Testis (tissue), 5 donors: ENCODE measurements at places on chromosomes 2 and 18.

DNA sequence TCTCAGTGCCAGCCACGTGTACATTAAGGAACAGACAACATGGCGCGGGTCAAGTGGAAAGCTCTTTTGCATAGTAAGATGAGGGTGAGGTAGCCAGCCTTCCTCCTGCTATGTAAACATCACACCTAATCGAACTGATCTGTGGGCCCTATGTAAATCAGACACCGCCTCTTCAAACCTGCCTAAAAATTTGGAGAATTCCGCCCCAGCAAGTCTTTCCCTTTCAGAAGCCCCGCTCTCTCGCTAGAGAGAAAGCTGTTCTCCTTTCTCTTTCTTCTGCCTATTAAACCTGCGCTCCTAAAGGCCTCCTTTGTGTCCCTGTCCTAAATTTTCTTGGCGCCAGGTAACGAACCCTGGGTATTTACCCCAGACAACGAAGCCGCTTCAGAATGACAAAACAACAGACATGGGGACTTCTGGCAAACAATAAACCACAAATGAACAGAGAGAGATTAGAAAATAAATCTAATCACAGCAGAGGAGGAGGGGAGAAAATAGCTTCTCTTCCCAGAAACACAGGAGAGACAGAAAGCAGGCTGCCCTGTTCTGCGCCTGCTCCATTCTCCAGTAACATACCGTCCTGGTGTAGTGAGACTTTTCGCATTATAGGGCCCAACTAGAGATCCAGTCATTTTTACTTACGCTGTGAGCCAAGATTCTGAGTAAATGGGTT, 31.9 kb upstream of the CYP1B1 start:
- no peak overlapping the region for H3K27ac ChIP-seq
- no peaks in the 10 kb centered on the region for H3K36me3 ChIP-seq
- H3K4me3 ChIP-seq, result no peak overlapping the region
- peaks cover 20% of the 10 kb centered on the region for H3K4me1 ChIP-seq

DNA sequence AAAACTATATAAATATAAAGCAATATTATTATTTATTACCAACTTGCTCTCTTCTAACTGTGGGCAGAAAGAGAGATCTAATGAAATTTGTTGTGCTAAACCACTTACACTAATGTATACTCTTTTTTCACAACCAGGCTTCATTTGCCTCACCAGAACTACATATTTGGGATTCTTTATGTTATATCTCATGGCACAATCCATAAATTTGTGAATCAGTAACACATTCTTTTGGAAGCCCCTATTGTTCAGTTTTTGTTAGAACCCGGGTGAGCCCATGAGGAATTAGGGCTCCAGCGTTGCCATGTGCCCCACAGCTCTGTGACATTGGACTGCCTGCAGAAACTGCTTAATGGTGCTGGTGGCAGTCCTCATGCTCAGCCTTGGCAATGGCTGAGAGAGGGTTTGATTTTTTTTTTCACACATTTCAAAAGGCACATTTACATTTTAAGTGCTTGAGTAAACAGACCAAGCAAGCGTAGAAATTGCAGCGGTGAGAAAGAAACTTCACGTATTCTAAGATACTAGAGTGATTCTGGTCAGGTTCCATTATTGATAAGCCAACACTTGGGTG, 15.3 kb downstream of the VIT start:
- no peak overlapping the region for H3K27ac ChIP-seq
- peaks cover 3% of the 10 kb centered on the region for H3K4me1 ChIP-seq
- H3K4me3 ChIP-seq, result no peak overlapping the region
- H3K27me3 ChIP-seq, result no peaks in the 10 kb centered on the region
- H3K36me3 ChIP-seq, result no peaks in the 10 kb centered on the region
- DNase-seq, result no peak

GRCh38 chr2:159046966-159047365, 78.5 kb downstream of the TANC1 start:
- no peaks in the 10 kb centered on the region for H3K36me3 ChIP-seq
- no peak for DNase-seq
- H3K27ac ChIP-seq, result no peak overlapping the region

GRCh38 chr2:233037078-233037477, 4.6 kb downstream of the NEU2 start:
- H3K4me3 ChIP-seq, result no peak overlapping the region
- no peaks in the 10 kb centered on the region for H3K4me1 ChIP-seq
- no peak for DNase-seq
- no peaks in the 10 kb centered on the region for H3K27me3 ChIP-seq
- no peaks in the 10 kb centered on the region for H3K36me3 ChIP-seq

GRCh38 chr2:20514596-20515269, 67.9 kb downstream of the RHOB start:
- H3K4me1 ChIP-seq, result peaks cover 11% of the 10 kb centered on the region
- no peak overlapping the region for H3K27ac ChIP-seq
- H3K36me3 ChIP-seq, result no peaks in the 10 kb centered on the region
- H3K4me3 ChIP-seq, result no peak overlapping the region
- DNase-seq, result no peak

DNA sequence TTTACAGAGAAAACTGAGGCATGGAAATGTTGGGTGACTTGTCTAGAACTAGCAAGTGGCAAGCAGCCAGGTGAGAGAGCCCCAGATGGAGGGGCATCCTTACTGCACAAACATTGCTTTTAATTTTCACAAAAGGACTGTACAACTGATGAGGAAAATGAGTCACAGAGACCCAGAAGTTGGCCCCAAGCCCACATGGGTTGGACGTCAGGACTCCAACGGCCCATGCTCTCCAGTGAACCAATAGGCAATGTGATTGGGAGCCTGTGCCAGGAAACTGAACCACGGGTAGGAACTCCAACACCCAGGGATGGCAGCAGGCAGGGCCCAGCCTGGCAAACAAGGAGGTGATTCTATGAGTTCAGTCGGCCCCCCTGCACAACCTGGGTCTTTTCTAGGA, 50.8 kb downstream of the PID1 start:
- DNase-seq, result no peak
- no peak overlapping the region for H3K4me3 ChIP-seq
- no peaks in the 10 kb centered on the region for H3K4me1 ChIP-seq

- no peak overlapping the region for H3K27ac ChIP-seq
- H3K27me3 ChIP-seq, result no peaks in the 10 kb centered on the region
- DNase-seq, result no peak
These were observed 80.8 kb downstream of the COLEC12 start for GRCh38 chr18:419541-420175.

DNA sequence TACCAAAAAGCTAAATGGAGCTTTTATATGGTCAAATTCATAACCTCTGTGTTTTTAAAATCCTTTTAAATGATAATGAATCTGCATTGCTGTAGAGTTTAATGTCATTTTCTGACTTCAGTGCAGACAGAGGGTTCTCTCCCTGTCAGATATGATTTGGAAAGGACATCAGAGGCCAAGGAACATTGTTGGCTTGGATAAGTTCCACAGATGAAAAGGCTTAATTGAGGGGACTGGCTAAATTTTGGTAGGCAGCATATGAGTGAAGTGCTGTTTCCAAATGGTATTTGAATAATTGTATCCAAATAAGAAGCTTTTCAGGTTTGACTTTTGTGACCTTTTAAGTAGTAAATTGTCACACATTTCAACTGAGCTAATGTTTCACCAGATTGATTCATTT, 124.6 kb upstream of the KCNH7 start:
- no peak for DNase-seq
- no peaks in the 10 kb centered on the region for H3K36me3 ChIP-seq
- H3K4me1 ChIP-seq, result no peaks in the 10 kb centered on the region
- H3K27ac ChIP-seq, result no peak overlapping the region
- no peaks in the 10 kb centered on the region for H3K27me3 ChIP-seq

- no peaks in the 10 kb centered on the region for H3K36me3 ChIP-seq
- no peaks in the 10 kb centered on the region for H3K4me1 ChIP-seq
- no peak for DNase-seq
- no peaks in the 10 kb centered on the region for H3K27me3 ChIP-seq
- H3K4me3 ChIP-seq, result no peak overlapping the region
- H3K27ac ChIP-seq, result no peak overlapping the region
These were observed 360.9 kb downstream of the TDRD15 start for GRCh38 chr2:21484643-21485042.

GRCh38 chr2:28088970-28089369, 198.4 kb downstream of the BABAM2 start:
- H3K27ac ChIP-seq, result no peak overlapping the region
- no peaks in the 10 kb centered on the region for H3K27me3 ChIP-seq
- H3K4me1 ChIP-seq, result peaks cover 3% of the 10 kb centered on the region

- H3K4me1 ChIP-seq, result peaks cover 7% of the 10 kb centered on the region
- H3K4me3 ChIP-seq, result no peak overlapping the region
- no peaks in the 10 kb centered on the region for H3K36me3 ChIP-seq
- no peak overlapping the region for H3K27ac ChIP-seq
These were observed 24.9 kb upstream of the ALPP start for GRCh38 chr2:232353660-232354059.

DNA sequence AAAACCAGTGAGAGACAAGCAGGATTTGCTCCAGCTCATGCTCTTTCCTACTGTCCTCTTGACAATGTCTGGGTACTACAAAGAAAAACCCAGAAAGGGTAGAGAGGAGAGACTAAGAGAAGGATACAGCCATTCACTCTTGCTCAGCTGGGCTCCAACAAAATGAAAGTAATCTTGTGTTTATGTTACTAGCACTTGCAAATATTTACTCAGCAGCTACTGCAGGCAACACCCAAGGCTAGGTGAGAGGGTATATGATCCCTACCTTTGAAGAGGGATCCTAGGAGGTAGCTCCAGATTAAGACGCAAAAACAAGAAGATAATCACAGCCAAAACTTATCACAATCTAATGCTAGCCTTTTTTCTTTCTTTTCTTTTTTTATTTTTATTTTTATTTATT, 329.6 kb upstream of the ACVR2A start:
- DNase-seq, result no peak
- H3K27ac ChIP-seq, result no peak overlapping the region
- no peaks in the 10 kb centered on the region for H3K27me3 ChIP-seq
- H3K4me3 ChIP-seq, result no peak overlapping the region
- H3K4me1 ChIP-seq, result no peaks in the 10 kb centered on the region

- H3K36me3 ChIP-seq, result no peaks in the 10 kb centered on the region
- H3K27me3 ChIP-seq, result no peaks in the 10 kb centered on the region
- H3K4me3 ChIP-seq, result no peak overlapping the region
These were observed 397.3 kb downstream of the ARHGAP15 start for GRCh38 chr2:143526498-143526897.

DNA sequence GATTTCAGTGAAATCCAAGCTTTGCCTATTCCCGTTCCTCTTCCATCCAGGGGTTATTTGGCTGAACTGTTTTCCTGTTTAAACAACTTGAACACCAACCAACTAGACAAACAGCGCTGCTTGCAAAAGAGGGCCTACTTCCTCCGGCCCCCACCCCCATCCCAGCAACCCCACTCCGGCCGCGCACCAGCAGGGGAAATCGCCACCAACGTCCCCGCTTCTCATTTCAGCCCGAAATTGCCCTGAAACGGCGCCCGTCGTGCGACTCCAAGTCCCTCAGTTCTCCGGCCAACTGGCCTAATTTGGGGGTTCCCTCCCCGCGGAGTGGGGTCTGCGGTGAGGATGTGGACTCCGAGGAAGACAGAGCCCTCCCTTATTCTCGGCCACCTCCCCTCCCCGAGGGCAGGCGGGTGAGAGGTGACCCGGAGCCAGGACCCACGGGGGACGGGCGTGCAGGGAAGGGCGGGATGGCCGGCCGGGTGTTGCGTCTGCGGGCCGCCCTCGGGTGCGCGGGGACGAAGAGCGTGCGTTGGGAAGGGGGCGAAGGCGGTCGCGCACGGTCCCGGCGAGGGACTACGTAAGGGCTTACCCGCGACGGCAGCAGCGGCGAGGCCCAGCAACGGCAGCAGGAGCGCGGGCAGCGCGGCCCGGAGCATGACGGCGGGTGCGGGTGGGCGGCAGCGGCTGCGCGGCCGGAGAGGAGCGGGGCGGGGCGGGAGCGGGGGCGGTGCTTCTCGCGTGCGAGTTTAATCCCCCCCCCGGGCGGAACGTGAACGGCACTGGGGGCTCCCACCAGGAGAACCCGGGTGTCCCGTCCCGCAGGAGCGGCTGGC, at the start of gene CD302:
Gene CD302 (minus strand): TSS at position 666 of the 833 bp plus-strand sequence. CDS start 10 bp downstream, at position 656.
- peak; percentile 81 for DNase-seq
- peak within 1 kb of the TSS; percentile 92 for H3K4me3 ChIP-seq
- no peaks in the 10 kb centered on the region for H3K27me3 ChIP-seq
- peak within 1 kb of the TSS; percentile 95 for H3K27ac ChIP-seq

- no peak overlapping the region for H3K27ac ChIP-seq
- H3K4me3 ChIP-seq, result no peak overlapping the region
These were observed 173.3 kb upstream of the ERBB4 start for GRCh38 chr2:212711856-212712255.

- no peaks in the 10 kb centered on the region for H3K27me3 ChIP-seq
- no peak overlapping the region for H3K27ac ChIP-seq
- H3K4me3 ChIP-seq, result no peak overlapping the region
- H3K4me1 ChIP-seq, result no peaks in the 10 kb centered on the region
- no peak for DNase-seq
- H3K36me3 ChIP-seq, result no peaks in the 10 kb centered on the region
These were observed 23.1 kb downstream of the PSD4 start for GRCh38 chr2:113196839-113197238.

DNA sequence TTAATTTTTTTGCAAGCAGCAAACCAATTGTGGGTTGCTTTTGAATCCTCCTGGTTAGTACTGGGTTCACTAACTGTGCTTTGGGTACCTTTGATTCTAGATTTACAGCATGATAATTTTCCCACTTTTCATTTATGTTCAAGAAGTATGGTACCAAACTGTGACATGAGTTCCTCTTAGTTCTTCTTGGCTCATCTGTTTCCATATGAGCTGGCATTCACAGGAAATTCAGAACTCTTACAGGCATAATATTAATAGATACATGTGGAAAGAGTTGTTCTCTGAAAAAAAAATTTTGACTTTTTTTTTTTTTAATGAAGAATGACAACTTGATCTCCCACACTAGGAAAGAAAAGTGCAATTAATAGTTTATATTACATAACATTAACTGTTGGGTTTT, 59.4 kb downstream of the FMNL2 start:
- no peaks in the 10 kb centered on the region for H3K36me3 ChIP-seq
- H3K27ac ChIP-seq, result no peak overlapping the region
- DNase-seq, result no peak
- no peaks in the 10 kb centered on the region for H3K27me3 ChIP-seq
- H3K4me1 ChIP-seq, result peaks cover 4% of the 10 kb centered on the region
- H3K4me3 ChIP-seq, result no peak overlapping the region

- H3K4me3 ChIP-seq, result no peak overlapping the region
- H3K36me3 ChIP-seq, result no peaks in the 10 kb centered on the region
- no peaks in the 10 kb centered on the region for H3K4me1 ChIP-seq
- no peak overlapping the region for H3K27ac ChIP-seq
- no peak for DNase-seq
These were observed 36.3 kb upstream of the SLC8A1 start for GRCh38 chr2:40488101-40488601.

- H3K27ac ChIP-seq, result no peak overlapping the region
- no peaks in the 10 kb centered on the region for H3K36me3 ChIP-seq
- no peaks in the 10 kb centered on the region for H3K4me1 ChIP-seq
- DNase-seq, result no peak
- no peaks in the 10 kb centered on the region for H3K27me3 ChIP-seq
These were observed 222.6 kb downstream of the TWIST2 start for GRCh38 chr2:239070466-239070865.

DNA sequence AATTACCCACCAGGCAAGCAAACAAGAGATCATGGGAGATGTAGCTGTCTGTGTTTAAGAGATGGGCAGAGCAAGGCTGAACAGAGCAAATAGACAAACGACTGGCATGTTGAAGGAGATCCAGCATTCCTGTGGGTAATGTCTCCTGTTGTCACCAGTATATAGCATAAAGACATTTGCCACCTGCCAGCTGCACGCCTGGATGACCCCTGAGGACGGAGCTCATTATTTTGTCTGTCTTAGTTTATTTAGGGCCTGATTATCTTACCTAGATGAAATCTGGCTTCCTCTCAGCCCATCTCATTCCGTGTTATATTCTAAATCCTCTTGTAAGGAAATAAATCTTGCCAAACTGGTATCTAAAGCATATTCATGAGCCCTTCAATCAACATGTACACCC, 510.3 kb upstream of the LINC00305 start:
- no peaks in the 10 kb centered on the region for H3K27me3 ChIP-seq
- DNase-seq, result no peak
- no peak overlapping the region for H3K27ac ChIP-seq
- no peaks in the 10 kb centered on the region for H3K4me1 ChIP-seq
- H3K4me3 ChIP-seq, result no peak overlapping the region
